ENCODE measurements at places on chromosomes 12 and 14.

DNA sequence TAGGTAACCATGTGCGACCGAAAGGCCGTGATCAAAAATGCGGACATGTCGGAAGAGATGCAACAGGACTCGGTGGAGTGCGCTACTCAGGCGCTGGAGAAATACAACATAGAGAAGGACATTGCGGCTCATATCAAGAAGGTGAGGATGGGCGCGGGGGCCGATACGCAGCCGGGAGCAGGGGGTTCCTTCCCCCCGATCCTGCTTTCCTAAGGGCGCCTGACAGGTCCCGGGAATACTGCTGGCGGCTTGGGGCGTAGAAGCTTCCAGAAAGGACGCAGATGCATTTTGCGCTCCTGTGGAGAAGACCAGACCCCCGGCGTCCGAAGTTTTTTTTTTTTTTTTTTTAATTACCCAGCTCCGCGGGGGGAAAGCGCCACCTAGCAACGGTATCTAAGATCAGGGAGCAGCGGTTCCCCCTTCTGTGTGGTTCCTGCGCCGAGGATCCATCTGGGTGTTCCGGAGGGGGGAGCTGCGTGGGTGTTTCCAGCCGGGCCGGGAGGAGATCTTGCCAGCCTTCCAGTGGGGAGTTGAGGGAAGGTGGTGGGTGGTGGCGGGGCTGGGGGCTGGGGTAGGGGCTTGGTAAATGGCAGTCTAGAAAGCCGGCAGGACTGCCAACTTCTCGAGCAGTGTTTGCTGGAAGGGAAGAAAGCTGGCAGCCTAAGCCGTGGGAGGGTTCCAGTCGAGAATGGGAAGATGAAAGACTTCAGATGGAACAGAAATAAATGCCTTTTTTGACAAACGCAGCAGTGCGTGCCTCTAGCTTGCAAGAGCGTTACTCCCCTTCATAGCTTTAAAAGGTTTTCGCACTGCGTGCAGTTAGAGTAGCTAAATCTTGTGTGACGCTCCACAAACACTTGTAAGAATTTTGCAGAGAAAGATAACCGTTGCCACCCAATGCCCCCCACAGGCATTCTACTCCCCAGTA lies 764 bp downstream of the DYNLL1 start:
- DNase-seq: peak; percentile 71

- no peak for DNase-seq
These were observed 21.0 kb downstream of the EGLN3 start for GRCh38 chr14:33929799-33930408.

DNA sequence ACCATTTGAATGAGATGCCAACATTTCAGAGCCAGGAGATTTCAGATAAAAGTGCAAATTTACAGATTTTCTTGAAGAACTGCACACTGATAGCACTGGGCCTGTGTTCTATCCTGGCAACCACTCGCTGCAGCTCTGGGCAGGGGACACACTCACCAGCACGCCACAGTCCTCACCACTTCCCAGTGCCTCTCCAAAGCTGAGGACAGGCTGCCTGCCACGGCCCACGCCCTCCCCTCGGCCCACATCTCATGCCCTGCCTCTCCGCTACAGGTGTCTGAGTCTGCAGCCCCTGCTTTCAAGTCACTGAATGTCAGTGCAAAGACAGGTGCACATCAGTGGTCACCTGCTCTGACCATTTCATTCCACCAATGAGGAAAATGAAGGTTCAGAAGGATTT lies 12.7 kb downstream of the CAMKK2 start:
- no peak for DNase-seq

GRCh38 chr14:75757644-75758402 lies 96.8 kb downstream of the TTLL5 start:
- no peak for DNase-seq

GRCh38 chr12:68237078-68237477 lies 11.5 kb upstream of the IL26 start:
- no peak for DNase-seq

GRCh38 chr14:98957211-98958047 lies 314.6 kb downstream of the BCL11B start:
- DNase-seq: no peak

Data from DMS53 (cell line).